ENCODE measurements at places on chromosomes 16 and 17.

GRCh38 chr17:83143817-83144231 is 64.4 kb downstream of the METRNL start:
- no peak for DNase-seq

GRCh38 chr16:68369697-68370580 is 59.1 kb downstream of the PRMT7 start:
- peak; percentile 70 for DNase-seq

- DNase-seq, result no peak
These were observed 9.6 kb downstream of the CRISPLD2 start for GRCh38 chr16:84829168-84829965.

DNA sequence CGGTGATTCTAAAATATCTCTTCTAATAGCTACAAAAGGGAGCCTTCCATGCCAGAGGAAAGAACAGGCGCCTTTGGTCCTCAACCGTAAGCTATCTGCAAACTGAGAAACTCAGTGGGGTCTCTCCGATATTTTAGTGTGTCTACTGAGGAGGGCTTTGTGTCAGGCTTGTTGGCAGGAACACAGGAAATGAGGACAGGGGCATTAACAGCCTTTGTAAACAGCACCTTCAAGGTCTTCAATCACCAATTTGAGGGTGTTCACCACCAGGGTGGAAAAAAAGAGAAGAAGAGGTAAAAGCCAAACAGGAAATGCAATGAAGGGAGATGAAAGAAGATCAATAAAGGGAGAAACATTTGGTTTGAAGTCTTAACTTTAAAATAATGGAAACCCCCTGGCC is 580.1 kb upstream of the SALL1 start:
- DNase-seq, result no peak

GRCh38 chr17:7112510-7113108 is 2.0 kb downstream of the ASGR2 start:
- no peak for DNase-seq

DNA sequence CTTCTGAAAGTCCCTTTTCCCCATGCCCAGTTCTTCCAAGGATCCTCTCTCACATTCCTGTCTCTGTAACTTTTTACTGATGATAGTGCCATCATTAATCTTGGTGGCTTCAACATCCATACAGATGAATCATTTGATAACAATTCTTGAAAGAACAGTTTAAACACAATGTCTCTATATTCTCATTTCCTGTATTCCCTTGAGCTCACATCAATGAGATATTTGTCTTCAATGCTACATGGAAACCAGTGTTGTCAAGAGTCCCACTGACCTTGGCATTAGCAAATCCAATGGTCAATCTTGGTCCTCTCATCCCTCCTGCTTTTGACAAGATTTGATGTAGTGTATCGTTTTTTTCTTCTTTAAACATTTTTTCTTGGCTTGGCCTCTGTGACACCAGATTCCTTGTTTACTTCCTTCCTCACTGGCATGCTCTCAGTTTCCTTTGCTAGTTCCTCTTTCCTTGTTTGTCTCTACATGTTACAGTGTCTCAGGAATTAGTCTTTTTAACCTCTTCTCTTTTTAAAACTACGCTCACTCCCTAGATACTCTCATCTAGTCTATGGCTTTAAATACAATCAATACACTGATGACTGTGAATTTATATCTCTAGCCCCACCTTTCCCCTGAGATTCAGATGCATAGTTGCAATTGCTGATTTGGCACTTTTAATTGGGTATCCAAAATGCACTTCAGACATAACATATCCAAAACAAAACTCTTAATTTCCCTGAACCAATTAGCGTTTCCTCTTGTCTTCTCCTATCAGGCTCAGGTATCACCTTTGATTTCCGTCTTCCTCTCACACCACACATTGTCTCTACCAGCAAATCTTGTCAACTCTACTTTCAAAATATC is 134.0 kb downstream of the MYO1D start:
- no peak for DNase-seq

DNA sequence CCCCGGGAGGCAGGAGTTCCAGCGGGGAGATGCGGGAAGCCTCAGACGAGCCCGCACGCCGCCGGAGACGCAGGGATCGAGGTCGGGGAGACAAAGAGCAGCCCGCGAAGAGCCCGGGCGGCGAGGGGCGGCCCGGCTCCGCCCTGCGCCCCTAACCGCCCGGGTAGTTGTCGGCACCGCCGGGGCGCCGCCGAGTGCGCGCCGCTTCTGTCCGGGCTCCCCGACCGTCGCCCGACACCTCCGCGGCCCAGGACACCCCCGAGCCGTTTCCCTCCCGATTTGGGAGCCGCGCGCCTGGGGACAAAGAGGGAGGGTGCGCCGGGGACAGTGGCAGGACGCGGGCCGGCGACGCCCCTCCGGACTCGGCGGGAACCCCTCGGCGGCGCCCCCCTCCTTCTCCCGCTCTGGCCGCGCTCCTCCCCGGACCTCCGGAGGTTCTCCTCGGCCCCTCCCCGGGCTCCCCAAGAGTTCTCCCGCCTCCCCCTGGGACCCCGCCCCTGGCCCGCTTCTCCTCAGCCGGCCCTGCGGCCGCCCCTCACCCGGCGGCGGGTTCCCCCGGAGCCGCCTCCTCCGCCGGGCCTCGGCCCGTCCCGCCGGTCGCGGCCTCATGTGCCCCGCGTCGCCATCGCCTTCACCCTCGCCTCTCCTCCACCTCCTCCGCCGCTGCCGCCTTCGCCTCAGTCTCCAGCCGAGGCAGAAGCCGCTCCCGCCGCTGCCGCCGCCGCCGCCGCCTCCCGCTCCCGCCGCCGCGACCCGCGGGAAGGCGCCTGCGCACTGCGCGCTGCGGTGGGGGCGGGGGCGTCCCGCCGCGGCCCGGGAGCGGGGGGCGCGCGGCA is at the start of gene GJC1:
Gene GJC1 (minus strand): TSS at position 765 of the 836 bp plus-strand sequence. CDS start 24,470 bp downstream, outside the sequence.
- DNase-seq, result peak; percentile 58

Measured in activated naive CD8-positive, alpha-beta T cell treated with anti-CD3 and anti-CD28 coated beads, Interleukin-2, amount 10 ng/mL, durations not matched to agents 7 days and 5 days (primary cell).